Stimulated activated CD4-positive, alpha-beta T cell treated with anti-CD3 and anti-CD28 coated beads, Interleukin-1b, Interleukin-23, amount 100 ng/mL, for 24 hours (primary cell): ENCODE measurements at places on chromosomes 2 and 18.

- no peak for DNase-seq
Observed at GRCh38 chr2:228104215-228104614, 77.3 kb downstream of the SPHKAP start.

DNA sequence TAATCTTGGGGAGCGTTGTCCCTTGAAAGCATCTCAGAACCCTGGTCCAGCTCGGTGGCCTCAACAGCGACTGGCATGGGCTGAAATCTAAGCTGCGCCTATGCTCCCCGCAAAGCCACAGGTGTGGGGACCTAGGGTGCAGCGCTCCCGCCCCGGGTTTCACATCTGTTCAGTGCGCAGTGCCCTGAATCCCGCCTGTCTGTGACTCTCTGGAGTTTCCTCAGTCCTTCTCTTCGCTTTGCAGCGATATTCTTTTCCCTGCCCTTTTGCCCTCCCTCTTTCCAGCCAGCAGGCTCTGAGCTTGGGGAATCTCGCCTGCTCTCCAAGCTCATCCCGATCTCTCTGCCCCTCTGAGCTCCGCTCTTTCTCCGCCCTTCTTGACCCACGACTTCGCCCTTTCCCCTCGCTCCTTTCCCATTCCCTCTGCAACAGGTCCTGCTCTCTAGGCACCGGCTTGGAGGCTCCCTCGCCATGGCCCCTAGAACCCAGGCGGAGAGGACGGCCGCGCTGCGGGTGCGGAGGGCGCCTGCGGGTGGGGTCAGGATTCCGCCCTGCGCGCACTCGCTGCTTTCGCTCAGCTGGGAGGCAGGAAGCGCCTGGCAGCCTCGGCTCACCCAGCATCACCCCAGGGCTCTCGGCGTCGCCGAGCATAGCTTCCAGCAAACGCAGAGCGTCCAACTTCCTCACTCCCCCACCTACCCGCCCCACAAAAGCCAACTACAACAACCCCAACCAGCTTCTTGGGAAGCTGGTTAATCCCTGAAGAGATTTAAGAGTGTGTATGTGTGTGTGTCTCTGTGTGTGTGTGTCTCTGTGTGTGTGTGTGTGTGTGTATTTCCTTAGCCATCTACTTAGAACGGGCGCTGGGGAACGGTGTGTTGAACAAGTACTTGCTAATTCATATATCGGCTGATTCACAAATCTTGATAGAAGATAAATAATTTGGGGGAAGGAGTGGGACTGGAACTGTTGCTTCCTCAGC is 1.1 kb downstream of the GRP start:
- DNase-seq, result no peak

DNA sequence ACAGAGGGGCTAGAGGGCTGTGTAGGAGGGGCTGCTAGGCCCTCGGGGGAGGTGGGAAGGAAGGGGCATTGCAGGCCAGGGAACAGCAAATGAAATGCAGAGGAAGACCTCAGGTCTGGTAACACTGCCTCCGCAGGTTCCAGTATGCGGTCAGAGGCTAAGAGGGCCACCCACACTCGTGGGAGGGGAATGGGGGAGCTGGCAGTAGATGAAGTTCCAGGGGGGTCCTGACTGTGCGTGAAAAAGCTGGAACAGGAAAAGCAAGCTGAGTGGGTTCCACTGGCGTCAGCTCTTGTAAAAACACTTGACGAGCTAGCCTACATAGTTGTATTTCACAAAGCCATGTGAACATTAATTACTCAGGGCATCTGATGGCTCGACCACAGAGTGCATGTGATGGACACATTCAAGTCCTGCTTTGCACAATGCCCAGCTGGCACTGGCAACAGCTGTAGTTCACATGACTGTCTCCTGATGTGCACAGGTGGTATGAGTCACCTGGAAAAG is 29.0 kb upstream of the PTPN4 start:
- DNase-seq, result no peak

DNA sequence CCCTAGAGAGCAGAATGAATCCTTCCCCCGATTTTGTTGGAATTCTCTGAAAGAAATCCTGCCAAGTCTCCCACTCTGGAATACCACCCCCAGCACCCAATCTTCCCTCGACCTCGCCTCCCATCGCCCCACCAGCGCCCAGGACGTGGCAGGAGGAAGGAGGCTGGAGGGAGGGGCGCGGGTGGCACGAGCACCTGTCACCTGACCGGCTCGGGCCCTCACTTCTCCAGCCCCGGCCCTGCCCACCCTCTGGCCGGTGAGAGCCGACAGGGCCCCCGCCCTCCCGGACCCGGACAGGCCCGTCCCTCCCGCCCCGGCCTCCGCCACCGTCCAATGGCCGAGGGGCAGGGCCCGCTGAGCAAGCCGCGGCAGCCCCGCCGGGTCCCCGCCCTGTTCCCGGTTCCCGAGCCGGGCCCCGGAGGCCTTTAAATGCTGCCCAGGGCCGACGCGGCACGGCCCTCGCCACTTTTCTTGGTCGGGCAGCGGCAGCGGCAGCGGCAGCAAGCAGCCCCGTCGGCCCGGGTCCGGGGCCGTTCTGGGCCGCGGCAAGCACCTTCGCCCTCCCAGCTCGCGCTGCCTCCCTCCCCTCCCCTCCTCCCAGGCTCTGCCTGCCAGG is at the start of gene LGALSL:
LGALSL (plus strand) TSS at position 393 of the 616 bp plus-strand sequence. CDS start 384 bp downstream, outside the sequence.
- DNase-seq, result no peak

DNA sequence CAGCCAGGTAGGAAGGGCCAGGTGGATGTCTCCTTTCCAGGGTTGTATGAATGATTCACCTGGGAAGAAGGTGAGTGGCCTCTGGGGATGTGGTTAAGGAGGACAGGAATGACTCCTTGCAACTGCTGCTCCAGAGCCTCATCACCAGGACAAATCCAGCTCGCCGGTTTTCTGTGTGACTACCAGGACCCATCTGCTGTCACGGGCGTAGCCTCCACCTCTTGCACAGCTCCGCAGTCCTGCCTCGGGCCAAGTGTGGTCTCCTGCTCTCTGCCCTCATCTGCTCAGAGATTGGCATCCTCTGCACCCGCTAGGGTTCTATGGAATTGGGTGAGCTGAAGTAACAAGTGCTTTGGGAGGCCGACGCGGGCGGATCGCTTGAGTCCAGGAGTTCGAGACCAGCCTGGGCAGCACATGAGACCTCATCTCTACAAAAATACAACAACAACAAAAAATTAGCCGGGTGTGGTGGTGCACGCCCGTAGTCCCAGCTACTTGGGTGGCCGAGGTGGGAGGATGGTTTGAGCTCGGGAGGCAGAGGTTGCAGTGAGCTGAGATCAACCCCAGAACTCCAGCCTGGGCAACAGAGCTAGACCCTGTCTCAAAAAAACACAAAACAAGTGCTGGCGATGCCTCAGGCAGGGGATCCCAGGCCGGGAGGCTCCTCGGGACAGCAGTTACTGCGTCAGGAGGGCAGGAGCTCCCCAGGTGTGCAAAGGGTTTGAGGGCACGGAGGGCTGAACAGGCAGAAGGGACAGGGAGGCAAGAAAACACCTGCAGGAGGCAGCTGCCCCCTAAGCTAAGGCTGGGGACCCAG is 831 bp upstream of the D2HGDH start:
- DNase-seq, result no peak

DNA sequence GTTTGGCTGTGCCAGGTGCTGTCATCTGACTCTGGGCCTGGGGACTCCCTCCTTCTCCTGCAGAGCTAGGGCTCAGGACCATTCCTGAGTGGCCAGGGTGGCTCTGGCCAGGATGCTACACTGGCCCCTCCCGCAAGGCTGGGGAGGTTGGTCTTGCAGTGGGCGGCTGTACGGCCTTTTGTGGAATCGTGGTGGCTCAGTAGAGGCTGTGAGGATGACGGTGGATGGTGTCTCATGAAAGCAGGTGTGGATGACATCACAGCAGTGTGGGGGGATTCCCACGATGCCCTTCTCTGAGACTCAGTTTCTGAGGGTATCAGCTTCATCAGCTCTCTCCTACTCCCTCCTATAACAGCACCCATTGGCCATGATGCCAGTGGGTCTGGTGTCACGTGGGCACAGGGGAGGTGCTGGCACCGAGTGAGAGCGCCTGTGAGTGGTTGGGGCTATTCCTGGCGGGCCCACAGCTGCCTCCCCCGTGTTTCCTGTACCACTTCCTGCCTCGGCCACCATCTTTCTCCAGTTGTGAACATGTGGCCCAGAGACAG is 144.2 kb upstream of the HDAC4 start:
- DNase-seq, result no peak

DNA sequence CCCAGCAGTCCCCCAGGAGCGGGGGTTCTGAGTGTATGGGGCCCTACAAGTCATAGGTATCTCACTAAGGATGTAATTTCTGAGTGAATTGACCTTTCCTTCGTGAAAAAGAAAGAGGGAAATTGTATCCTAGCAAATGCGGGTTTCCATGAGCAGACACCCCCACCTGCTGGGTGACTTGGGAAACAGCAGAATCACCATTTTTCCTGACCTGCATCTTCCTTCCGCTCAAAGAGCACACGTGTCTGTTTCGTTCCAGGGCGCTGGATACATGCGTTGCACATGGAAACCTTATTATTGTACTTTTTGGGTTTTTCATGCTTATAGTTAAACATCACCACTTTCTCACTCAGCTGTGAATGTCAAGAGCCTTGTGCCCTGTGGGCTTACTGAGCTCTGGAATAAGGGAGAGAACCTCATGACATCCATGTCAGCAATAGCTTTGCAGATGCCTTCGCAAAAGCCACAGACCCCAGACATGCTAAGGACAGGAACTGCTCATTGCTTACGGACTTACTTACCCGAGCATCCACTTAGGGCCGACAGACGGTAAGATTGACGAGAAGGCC is 132.8 kb downstream of the TPO start:
- DNase-seq, result no peak

DNA sequence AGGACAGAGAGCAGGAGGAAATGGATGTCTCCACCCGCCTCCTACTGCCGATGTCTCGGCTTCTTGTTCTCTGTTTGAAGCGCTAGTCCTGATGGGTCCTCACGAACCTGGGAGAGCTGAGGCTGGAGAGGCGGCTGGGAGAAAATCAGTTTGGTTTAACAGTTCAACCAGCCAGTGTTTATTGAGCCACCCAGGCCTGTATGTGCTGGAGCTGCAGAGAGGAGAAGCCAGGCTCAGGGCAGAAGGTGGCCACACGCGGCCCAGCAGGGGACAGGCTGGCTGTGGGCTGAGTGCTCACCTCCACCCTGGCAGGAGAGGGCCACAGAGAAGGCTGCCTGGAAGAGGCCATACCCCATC is 202.1 kb downstream of the CYP26B1 start:
- DNase-seq, result no peak

DNA sequence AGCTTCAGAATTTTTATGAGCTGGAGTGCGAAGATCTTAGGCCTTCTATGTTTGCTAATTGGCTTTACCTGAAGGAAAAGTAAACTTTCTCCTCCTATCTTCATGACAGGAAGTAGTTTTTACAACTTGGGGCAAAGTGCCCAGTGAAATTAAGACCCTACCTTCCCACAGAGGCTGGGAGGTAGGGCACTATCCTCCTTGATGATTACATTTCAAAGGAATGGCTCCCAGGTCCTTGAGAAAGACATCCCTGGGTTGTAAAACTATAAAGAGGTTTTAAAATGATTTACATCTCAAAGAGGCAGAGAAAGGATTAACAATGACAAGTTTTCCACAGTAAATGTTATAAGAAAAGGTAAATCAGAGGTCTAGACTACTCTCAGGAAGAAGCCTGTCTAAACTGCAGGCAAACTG is 155.8 kb downstream of the CDH7 start:
- no peak for DNase-seq
